SW 1271 (cell line): ENCODE measurements at places on chromosomes 16 and 17.
A peak's percentile ranks its signal among the peaks of the same experiment; 100 is the strongest.

GRCh38 chr16:85326794-85327181 lies 214.5 kb upstream of the CIBAR2 start:
- no peak for DNase-seq

GRCh38 chr17:65457635-65458257 lies 103.7 kb downstream of the AXIN2 start:
- no peak for DNase-seq

- no peak for DNase-seq
Measured at GRCh38 chr17:32503251-32504165, 16.7 kb downstream of the CDK5R1 start.

GRCh38 chr17:73647301-73647695 lies 3.1 kb upstream of the SDK2 start:
- no peak for DNase-seq

DNA sequence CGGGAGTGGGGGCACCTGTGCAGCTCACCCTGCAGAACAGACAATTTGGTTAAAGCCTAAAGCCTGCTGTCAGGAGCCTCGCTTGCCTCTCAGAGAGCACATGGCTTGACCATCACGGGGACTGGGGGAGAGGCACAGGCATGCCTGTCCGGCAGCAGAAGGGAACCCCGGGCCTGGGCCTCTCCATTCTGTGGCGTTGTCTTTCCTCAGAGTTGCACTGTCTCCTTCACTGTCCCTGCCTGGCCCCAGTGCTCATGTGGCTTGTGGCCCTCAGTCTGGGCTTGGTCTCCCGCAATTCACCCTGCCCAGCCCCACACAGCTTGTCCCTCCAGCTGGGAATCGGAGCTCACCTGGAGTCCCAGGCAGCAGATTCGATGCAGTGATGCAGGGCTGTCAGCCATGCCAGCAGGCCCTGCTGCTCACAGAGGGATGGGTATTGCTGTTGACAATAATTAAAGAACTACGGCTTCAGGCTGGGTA lies 189.9 kb downstream of the SEC14L1 start:
- no peak for DNase-seq

- DNase-seq, result no peak
Measured at GRCh38 chr16:84932681-84933080, 78.7 kb downstream of the ZDHHC7 start.

DNA sequence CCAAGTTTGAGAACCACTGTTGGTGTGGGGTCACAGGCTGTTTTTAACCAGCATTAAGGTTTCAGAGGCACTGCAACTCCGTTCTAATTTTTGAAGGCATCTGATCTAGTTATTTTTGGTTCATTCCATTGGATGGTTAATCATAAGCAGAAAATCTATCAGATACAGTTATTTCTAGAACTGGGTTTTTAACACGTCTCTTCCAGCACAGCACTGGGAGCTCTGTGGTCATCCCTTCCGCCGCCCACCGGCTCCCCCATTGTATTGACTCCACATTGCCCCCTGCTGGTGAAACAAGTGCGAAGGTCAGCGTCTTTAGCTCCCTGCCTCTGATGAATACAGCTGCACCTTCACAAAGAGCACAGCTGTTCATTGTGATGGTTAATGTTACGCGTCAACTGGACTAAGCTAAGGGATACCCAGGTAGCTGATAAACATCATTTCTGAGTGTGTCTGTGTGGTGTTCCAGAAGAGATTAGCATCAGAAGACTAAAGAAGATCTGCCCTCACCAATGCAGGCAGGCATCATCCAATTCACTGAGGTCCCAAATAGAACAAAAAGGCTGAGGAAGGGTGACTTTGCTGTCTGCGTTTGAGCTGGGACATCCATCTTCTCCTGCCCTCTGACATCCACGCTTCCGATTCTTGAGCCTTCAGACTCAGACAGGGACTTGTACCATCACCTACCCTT lies 8.5 kb downstream of the CCL18 start:
- DNase-seq, result no peak

GRCh38 chr16:89264800-89265550 lies 47.5 kb downstream of the ZNF778 start:
- no peak for DNase-seq

- DNase-seq, result no peak
Measured at GRCh38 chr17:33896263-33896662, 358.8 kb upstream of the CCL2 start.

GRCh38 chr17:40806131-40806530 lies 6.4 kb upstream of the KRT28 start:
- DNase-seq, result no peak

- no peak for DNase-seq
Measured at GRCh38 chr17:7109461-7110322, 4.9 kb downstream of the ASGR2 start.

DNA sequence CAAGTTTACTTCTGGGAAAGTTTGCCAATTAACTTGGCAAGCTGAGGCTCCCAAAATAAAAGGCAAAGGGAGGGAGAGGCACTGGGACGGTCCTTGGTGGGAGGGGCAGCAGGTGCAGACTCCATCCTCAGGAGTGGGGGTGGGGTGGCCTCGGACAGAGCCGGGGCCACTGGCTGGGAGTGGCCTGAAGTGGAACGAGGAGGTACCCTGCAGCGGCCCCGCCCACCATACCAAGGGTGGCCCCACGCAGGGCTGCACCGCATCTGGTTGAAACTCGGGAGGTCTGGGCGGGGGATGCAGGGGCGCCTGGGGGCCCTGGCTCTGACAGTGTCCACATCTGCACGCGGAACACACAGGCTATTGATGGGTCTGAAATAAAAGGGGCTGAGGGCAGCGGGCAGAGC lies 42.4 kb upstream of the SLC38A10 start:
- no peak for DNase-seq

DNA sequence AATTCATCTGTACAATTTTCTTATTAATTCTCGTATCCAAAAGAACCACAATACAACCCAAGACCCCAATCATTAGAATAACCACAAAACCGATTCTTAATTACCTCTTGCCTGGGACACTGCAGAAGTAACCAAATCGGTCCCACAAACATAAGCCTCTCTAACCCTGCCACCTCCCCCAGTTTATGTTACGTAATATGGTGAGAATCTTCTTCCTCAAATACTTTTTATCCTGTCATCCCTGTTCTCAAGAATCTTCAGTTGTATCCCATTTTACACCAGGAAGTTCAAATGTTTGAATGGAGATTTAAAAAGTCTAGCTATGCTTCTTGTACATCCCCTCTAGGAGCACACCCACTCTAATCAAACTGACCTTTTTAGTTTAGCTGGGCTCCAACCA lies 269.3 kb upstream of the TBX2 start:
- DNase-seq, result no peak

DNA sequence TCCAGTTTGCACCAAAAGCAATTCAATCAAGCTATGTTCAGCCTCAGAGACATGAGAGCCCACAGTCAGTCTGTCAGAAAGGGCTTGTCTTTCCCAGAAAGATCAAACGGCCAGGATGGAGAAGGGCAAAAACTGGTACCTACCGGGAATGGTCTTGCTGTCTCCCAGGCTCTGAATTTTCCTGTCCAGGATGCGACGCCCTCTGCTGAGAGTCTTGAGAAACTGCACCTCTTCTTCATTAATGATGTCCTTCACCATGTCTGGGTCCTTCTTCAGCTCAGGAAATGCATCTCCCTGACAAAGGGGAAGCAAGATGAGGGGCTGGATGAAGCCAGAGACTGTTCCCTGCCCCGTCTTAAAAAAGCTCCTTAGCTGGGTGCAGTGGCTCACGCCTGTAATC lies 15.8 kb upstream of the EXOSC6 start:
- peak; percentile 36 for DNase-seq

DNA sequence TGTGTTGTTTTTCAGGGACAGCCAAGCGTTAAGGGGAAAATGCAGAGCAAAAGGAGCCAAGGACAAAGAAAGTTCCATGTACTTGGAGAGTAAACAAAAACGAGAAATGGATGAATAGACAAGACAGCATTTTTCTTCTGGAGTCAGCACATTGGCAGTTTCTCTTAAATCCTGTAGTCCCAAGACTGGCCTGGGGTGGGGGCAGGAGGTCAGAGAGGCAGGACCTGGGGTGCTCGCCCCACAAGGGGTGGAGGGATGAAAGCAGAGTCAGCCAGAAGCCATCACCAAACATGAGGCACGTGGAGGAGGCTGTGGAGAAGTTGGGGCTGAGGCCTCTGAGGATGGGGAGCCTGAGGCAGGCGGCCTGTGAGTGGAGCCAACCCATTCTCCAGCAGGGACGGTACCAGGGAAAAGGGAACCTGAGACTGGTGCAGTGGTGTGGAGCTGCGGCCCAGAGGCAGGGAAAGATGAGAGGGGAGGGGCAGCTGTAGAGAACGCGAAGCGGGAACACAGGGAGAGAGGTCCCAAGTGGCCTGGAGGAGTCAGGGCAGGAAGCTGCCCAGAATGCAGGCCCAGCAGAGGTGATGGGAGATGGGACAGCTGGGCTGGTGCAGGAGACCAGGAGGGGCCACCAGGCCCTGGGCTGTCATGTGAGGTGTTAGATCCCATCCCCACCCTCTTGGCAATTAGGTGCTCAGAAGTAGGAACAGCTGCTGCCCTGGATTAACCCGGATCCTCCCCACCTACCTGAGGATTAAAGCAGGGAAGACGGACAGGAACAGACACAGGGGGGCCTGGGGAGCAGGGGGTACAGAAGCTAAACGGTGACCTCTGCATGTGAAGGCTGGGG lies 3.3 kb downstream of the TLCD3B start:
- DNase-seq, result no peak

- DNase-seq, result no peak
Measured at GRCh38 chr16:22775220-22775922, 38.6 kb upstream of the HS3ST2 start.

DNA sequence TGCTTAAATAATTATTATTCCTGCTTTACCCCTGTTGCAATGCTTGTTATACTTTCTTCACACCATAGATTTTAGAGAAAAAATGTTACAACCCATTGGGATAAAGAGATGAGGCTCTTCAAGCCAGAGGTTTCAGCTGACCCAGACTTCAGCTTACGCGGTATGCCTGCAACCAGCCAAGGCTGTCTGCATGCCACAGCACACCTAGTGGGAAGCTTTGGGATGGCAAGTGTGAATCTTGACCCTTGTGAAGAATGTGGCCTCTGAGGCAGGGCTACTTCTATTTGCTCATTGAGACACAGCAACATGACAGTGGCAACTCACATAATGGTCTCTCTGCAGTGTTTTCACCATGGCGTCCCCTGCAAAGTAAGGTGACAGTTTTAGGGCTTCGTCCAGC lies 193.9 kb upstream of the PIRT start:
- no peak for DNase-seq

DNA sequence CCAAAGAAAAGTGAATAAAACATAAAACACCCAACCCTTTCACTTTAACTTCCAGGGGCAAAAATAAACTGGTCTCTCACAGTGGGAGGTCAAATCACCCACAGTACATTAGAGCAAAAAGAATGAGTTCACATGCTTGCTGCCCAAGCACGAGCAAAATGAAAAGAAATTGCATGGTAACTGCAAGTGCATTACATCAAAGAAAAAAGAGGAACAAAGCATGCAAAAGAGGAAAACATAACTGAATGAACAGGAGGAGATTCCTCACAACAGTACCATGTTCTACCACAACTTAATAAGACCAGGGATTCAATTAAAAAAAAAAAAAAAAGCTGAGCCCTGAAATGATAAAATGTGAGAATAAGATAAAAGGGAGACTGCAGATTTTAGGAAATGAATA lies 12.3 kb downstream of the DNAH2 start:
- no peak for DNase-seq

- no peak for DNase-seq
Measured at GRCh38 chr16:76195056-76195455, 82.1 kb upstream of the CNTNAP4 start.

- DNase-seq, result no peak
Measured at GRCh38 chr17:72782985-72783701, 309.3 kb downstream of the SLC39A11 start.

GRCh38 chr17:14044702-14045101 lies 24.6 kb upstream of the COX10 start:
- no peak for DNase-seq

GRCh38 chr16:85104821-85105391 lies 7.4 kb downstream of the CIBAR2 start:
- DNase-seq, result no peak

DNA sequence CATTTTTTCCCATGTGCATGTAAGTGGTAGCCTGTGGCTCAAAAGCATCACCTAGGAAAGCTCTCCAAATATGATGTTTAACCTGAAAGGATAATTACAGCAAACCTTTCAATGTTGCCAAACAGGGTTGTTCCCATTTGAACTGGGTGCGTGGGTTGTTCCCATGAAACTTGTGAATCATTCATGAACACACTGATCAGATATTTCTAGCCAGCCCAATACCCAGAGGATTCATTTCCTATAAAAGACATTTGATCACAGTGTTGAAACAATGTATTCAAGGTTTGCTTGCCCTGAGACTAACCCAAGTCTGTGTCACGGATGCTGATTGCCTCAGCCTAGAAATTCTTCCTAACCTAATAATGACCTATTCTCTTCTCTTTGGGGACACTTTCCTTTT lies 12.9 kb downstream of the KRT39 start:
- DNase-seq, result no peak

DNA sequence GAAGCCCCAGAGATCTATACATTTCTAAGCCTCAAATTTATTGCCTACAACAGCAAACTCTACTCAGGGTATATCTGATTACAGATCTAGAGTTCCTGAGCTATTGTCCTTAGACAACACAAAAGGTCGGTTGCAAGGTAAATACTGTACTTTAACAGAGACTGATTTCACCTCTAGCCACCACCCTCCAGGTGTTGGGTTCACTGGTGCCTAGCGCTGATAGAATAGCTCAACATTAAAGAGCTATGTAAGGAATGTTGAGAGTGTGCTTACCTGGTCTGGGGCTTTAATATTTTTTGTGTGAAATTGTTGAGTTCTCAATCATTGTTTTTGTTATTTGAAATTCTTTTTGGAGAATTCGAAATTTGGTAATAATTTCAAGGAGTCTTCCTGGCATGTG lies 277.0 kb upstream of the PSMD7 start:
- no peak for DNase-seq

- no peak for DNase-seq
Measured at GRCh38 chr17:79945591-79946255, 89.9 kb downstream of the TBC1D16 start.

DNA sequence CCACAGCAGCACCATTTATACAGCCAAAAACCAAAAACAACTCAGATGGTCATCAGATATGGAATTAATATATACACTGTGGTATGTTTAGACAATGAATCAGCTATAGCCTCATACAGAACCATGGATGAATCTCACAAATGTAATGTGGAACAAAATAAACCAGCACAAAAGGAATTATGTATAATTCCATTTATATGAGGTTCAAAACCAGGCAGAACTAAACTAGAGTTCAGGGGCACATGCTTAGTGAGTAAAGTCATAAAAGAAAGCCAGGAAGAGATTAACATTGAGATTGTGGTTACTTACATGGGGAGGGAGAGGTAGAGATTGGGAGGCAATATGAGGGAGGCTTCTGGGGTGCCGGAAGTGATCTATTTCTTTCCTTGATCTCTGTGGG lies 231.1 kb downstream of the COPRS start:
- DNase-seq, result no peak
